ENCODE measurements at places on chromosomes 11 and 22.
A peak's percentile ranks its signal among the peaks of the same experiment; 100 is the strongest.

DNA sequence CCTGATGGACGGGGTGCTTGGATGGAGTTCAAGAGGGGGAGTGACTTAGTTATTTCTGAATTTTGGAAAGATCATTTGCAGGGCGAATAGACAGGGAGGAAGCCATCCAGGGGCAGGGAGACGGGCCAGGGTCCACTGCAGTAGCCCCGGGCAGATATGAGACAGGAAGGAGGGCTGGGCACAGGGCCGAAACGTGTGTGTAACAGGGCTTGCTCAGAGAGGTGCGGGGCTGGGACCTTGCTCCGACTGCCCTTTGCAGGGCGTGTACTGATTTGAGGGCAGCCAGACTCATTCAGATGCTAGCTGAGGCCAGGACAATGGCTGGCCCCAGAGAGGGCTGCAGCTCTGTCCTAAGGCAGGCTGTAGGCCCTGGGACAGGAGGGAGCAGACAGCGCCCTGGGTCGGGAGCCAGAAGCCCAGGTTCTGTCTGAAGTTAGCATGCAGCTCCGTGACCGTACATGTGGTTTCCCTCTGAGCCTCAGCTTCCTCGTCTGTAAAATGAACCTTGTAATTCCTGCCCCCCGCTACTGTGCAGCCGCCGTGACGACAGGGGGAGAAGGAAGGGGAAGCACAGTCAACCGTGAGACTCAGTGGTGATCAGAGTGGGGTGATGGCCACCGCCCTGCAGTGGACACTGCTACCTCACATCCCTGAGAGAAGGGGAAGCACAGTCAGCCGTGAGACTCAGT lies 103.4 kb downstream of the PHF21B start:
- no peak for DNase-seq

DNA sequence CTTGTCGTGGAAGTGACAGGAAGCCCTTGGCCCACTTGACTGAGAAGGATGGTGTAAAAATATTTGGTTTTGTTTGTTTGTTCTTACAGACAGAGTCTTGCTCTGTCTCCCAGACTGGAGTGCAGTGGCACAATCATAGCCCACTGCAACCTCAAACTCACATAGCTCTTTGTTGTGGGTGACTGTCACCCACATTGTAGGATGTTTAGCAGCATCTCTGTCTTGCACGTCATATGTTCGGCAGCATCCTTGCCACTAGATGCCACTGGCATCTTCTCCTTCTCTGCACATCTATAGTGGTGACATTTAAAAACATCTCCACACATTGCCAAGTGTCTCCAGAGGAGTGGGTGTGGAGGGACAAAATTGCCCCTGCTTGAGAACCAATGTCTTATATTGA lies 56.8 kb downstream of the PRR5L start:
- DNase-seq: no peak

DNA sequence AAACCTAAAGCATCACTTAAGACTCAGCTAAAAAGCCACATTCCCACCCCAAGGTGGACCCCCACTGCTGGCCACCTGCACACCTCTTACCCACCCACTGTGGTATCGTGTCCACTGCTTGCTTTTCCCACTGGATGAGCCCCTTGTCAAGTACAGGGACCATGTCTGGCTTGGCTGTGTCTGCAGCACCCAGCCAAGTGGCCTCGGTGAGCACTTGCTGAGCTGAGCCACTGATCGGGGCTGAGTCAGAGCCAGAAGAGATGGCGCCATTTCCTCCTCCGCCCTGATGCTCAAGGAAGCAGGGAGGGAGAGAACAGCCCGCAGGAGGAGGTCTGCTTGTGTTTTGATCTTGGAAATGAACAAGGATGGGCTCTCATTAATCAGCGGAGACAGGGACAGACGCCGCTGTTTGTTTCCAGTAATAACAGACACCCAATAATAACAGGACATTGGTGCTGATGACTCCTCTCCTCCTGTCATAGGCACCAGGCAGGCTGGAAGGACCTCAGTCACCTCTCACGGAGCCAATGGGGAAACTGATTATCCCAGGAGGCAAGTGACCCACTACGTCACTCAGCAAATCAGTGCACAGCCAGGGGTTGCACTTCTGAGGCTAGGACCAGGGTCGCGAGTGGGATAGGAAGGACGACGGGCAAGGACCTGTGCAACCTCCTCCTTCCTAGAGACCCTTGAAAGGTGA lies 85.2 kb upstream of the RTL6 start:
- DNase-seq: no peak

GRCh38 chr11:62146476-62147200 lies 22.8 kb downstream of the INCENP start:
- no peak for DNase-seq

DNA sequence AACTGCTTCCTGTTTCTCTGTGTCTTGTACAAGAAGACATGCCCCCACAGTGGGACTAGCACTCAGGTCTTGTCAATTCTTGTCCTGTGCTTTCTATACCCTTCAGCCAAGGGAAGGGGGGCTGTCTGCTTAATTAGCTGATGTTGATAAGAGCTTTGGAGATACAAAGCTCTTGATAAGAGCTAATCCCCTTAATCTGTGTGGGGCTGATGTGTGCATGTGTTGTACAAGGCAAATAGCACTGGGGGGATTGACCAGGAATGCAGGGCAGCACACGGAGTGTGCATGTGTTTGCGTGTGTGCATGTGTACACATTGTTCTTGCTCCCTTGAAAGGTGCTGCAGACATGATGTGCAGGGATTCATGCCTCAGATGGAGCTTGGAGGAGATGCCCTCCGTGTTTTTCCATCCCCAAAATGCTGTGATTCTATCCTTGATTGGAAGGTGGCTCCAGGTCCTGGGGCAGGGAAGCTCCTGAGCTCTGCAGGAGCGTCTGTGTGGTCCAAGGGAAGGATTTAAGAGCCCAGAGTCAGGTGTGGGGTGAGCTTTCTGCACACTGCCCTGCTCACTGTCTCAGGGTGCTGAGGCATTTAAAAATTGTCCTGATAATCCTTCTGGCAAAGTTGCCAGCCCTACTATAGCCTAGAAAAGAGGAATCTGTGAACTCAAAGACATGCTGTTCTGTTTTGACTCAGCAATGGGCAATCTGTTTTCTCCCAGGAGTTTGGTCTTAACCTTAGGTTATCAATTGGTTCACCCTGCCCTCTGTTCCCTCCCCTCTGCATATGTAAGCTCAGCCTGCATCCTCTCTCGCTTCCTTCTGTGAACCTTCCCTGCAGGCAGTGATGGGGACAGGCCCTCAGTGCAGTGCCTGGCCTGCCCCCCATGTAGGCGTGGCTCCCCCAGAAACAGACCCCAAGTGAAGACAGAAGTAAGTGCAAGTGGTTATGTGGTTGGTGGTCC lies 102.0 kb downstream of the GRIK4 start:
- DNase-seq: no peak

GRCh38 chr11:109027851-109028250 lies 363.0 kb downstream of the DDX10 start:
- no peak for DNase-seq

DNA sequence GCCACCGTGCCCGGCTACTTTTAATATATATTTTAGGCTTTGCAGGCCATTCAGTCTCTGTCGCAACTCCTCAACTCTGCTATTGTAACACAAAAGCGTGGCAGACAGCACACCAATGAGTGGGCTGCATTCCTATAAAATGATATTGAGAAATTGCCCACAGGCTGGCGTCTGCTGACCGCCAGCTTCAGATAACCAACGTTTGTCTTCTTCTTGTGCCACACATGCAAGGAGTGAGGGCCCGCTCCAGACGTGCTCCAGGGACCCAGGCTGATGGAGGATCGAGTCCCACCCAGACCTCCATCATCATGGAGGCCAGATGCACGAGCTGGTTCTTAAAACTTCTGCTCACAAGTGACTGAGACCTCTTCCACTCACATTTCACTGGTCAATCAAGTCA lies 35.4 kb upstream of the LINC01488 start:
- no peak for DNase-seq

- DNase-seq: no peak
Observed at GRCh38 chr11:22193348-22194051, 615 bp downstream of the ANO5 start.

DNA sequence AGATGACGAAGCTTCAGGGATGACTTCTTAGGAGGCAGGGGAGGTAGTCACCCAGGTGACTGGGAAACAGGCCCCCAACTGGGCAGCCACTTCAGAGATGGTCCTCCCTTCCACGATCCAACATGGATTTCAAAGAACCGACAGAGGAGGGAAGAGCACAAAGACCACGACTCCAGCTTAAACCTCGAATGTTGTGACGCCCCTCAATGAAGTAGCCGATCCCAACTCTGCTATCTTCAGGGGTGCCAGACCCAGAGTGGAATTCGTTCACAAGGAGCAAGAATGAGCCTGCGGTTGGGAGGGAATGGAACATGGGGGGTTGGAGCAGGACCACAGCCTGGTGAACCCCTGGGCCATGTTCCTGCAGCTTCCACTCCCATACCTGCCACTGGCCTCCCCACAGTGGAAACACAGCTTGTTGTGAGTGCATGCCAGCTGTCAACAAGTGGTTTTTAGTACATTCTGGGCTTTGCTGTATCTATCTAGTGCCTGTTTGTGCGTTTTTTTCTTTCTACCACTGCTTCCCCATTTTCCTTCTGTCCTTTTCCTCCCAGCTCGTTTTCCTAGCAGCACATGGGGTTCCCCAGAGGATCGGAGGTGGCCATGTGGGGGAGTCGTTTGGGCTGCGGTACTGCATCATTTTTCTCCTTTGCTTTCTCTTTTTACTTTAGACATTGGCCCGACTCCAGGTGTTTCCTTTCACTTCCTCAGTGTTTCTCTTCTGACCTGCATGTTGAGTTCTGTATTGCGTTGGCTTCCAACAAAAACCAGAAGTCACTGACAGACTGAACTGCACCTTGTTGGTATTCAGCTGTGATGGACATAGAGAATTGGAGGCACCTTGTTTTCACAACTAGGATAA lies 65.8 kb downstream of the MORC2 start:
- no peak for DNase-seq

DNA sequence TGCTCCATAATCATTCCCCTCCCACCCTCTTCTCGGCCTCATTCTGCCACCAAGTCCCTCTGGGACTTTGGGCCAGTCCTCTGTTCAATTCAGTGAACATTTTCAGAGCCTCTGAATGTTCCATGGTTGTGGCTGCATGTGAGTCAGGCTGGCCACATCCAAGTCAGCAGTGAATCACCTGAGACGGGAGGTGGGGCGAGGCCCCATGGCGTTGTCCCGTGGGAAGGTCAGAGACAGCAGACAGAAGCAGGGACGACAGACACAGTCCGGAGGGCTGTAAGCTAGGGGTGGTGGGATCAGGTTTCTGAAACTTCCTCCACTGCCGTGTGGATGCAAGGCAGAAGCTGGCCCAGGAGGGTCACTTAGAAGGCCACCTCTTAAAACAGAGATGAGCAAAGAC lies 324.8 kb downstream of the MN1 start:
- DNase-seq: peak; percentile 54

DNA sequence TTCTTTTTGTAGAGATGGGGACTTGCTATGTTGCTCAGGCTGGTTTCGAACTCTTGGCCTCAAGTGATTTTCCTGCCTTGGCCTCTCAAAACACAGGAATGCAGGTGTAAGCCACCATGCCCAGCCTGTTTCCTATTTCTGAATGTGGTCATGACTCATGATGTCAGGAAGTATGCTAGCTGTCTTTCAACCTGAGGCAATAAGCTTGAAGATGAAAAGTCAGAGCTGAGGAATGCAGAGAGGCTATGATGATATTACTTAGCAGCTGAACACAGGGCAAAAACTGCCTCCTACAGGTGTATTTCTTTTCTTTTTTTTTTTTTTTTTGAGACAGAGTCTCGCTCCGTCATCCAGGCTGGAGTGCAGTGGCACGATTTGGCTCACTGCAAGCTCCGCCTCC lies 9.0 kb upstream of the NUCB2 start:
- DNase-seq: peak; percentile 6

All from fibroblast of skin of scalp (primary cell).